H4 (cell line): ENCODE measurements at places on chromosomes 3 and 15. TPM values are rescaled to one million over a fixed set of nuclear protein-coding genes. Genes with fewer than 3 reads are reported as not detected.

- no peak for DNase-seq
These were observed 29.1 kb downstream of the DAPK2 start for GRCh38 chr15:64017082-64017588.

CLDN18 gene
- not detected in 2 replicates for total RNA-seq

DNA sequence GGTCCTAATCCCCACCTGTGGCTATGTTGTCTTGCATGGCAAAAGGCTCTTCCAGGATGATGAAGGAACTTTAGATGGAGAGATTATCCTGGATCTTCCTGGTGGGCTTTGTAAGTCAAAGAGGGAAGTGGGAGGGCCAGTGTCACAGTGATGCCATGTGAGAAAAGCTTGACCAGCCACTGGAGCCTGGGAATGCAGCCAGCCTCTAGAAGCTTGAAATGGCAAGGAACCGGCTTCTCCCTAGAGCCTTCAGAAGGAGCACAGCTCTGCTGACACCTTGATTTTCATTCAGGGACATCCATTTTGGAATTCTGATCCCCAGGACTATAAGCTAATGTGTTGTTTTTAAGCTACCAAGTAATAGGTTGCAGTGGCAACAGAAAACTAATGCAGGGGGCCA lies 58.3 kb downstream of the CLEC3B start:
- no peak for DNase-seq

DNA sequence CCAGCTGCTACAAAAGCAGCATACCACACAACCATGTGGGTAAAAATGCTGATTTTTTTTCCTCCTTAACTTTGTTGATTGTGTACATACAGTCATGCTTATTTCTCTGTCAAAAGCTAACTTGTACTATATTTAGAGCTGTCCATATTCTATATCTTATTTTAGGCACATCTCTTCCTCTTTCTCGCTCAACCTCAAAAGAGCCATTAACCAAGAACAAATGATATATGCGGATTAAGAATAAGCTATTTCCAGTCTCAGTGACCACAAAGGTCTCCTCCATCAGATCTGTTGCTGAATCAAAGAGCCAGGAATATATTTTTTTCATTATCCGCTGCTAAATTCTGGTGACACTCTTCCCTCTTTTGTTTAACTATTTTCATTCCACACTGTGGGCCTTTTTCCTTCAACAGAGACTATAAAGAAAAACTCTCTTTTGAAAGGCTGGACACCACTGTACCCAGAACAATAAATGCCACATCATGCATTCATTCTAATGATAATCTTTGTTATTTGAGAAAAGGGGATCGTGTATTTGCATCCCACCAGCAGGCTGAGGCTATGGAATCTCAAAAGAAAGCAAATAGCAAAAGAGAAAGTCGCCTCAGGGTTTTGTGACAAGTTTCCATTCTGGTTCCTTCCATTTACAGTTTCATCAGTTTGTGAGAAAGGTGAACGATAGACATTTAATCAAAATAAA lies 8.0 kb downstream of the TMEM212 start:
- no peak for DNase-seq

- no peak for DNase-seq
These were observed 596.9 kb downstream of the ZBBX start for GRCh38 chr3:166783206-166783605.

GOLGA8S gene
- not detected in 2 replicates for total RNA-seq

NANOGP8 gene
- total RNA-seq = not detected in 2 replicates

DNA sequence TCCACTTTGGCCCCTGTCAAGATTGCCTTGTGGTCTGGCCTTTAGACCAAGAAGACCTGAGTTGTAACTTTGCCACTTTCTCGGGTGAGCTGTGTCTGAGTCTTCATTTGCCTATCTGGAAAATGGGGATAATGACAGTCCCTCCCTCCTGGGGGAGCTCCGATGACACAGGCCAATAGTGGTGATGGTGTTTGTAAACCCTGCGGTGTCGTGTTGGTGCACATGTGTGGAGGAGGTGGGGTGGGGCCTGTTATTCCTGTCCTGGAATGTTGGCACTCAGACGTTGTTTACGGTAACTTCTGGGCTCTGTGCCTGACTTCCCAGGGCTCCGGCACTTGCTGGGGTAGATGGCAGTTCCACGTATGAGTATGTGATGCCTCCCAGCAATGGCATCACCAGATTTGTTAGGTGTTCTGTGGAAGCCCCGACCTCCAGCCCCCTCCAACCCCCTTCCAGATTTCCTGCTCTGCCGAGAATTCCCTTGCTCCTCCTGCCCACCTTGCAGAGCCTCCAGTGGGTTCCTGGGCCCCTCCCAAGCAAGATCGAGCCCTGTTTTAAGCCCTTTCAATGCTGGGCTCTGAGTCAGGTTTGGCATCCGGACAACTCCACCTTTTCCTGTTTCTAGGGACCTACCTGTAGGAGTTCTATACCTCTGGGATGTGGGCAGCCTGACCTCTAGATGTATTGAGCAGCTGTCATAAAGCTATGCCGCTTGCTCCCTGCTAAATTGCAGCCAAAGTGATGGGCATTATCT lies 31.4 kb downstream of the HRH1 start:
- peak; percentile 98 for DNase-seq

GRCh38 chr3:52245322-52246263 lies at the start of gene PPM1M:
Gene PPM1M, plus strand, starts transcription at chr3:52245759. Its CDS starts 66 bp downstream, at chr3:52245825.
- DNase-seq = no peak

DNA sequence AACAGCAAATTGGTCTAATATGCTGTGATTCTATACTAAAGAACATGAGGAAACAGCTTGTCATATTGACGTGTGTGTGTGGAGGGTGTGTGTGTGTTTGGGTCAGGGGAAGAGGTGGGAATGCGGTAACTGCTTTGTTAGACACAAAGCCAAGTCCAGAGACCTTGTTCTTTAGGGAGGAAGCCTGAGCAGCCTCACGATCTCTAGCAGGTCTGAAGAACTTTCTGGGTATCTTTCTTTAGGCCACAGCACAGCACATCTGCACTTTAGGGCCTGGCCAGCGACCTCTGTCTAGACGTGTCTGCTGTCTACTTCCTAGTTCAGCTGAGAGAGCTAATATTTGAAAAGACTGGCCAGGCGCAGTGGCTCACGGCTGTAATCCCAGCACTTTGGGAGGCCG lies 220.0 kb upstream of the TPRG1 start:
- no peak for DNase-seq

DNA sequence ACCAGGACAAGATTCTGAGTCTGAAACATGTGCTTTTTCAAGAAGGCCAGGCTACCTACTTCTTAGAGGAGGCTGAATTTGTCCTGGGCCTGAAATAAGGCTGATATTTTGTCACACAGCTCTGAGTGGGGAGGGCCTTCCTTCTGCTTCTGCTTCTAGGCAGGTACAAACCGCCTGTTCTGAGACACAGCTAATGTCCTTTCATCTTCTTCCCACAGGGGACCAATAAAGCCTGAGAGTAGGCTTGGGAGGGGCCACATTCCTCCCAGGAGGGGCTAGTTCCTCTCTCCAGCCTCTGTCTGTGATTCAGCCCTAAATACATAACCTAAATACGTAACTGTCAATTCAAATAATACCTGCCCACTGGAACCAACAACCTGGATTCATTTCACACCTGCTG lies 34.8 kb downstream of the CRYGS start:
- DNase-seq = no peak

DNA sequence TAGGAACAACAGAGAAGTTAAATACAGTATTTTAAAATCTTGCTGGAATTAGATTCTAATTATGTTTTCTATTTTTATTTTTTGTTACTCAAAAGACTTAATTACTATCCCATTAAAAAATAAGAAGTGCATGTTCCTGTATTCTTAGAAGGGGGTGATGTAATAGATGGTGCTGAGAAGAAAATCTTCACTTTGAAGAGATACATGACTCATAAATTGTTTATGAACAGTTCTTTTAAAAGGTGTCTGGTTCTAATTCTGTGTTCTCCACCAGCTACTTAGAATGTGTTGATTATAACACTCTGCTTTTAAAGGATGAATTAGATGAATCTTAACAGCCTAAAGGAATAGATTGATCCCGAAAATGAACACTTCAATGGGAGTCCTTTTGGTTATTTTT lies 8.2 kb downstream of the RCN2 start:
- no peak for DNase-seq

GPR149 gene
- total RNA-seq = not detected in 2 replicates

- no peak for DNase-seq
These were observed 184.3 kb upstream of the LINGO1 start for GRCh38 chr15:77816983-77817382.

CPLX3 gene
- total RNA-seq = not detected in 2 replicates

IQGAP1 gene
- 39.7 and 53.3 TPM in 2 replicates for total RNA-seq

GRCh38 chr3:195461594-195462307 lies 18.9 kb upstream of the ACAP2 start:
- DNase-seq = no peak

ATP1B3 gene
- 131 and 132 TPM in 2 replicates for total RNA-seq

GRCh38 chr3:16300307-16300706 lies 35.3 kb downstream of the OXNAD1 start:
- no peak for DNase-seq

DNA sequence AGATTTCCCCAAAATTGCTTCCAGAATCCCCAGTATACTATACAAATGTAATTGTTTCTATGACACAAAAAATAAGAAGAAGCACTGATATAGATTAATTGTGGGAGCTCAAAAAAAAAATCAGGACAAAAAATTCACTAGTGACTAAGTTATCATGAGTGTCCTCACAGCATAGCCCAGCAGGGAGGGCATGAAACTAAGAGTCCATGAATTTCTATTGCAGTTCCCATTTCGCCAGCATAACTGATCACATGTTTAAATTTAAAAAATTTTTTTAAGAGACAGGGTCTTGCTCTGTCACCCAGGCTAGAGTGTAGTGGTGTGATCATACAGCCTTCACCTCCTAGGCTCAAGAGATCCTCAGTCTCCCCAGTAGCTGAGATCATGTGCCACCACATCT lies 10.6 kb downstream of the NCEH1 start:
- DNase-seq = no peak

DNA sequence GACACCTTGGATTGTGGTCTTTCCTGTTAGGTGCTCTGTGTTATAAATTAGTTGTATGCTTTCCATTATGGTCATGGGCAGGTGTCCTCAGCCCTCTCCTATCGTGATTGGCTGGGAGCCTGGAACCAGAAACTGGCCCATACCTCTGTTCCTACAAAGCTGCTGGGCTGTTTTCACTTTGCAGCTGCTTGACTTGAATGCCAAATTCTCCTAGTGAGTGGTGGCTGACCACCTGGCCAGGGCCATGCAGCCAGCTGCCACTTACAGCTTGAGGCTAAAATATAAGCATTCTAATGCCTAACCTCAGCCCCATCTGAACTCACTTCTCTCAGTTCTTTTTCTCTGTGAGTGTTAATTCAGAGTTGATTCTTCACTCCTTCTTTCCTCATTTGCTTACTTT lies 239.3 kb upstream of the GBE1 start:
- no peak for DNase-seq

STAC gene
- 4.4 and 5.2 TPM in 2 replicates for total RNA-seq

DNA sequence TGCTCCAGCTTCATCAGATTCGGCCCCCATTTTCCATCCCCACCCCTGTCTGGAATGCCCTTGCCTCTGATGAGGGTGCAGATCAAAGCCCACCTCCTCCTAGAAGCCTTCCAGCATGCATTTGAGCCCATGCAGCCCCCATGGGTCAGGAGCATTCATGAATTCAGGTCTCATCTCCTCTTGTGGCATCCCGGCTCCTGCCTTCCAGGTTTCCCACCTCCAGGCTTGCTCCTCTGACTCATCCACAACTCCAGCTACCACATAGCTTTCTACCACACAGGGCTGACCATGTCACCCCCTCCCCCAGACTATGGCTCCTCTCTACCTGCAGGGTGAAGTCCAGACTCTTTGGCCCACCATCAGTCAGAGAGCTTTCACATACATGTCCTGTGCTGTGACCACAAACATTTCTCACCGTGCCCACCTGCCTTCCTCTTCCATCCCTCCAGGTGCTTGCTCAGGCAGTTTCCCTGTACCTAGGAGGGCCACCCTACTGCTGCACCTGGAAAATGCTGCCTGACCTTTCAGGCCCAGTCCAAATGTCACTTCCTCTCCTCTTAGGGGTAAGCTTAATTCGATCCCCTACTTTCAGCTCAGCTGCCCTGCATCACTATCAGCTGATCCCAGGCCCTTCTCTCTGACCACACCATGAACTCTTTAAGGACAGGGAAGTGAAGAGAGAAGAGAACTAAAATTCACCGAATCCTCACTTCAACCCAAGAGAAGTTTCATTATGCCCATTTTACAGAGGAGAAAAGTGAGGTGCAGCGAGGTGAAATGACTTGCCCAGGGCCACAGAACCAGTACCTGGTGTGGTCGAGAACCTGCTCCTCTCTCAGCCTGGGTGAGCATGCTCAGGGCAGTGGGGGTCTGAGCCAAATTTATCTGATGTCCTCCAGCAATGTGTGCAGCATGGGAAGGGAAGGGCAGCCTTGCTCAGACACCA lies 13.7 kb upstream of the FGD5 start:
- peak; percentile 26 for DNase-seq

- no peak for DNase-seq
These were observed 163.8 kb downstream of the RSRC1 start for GRCh38 chr3:158273656-158274055.

DNA sequence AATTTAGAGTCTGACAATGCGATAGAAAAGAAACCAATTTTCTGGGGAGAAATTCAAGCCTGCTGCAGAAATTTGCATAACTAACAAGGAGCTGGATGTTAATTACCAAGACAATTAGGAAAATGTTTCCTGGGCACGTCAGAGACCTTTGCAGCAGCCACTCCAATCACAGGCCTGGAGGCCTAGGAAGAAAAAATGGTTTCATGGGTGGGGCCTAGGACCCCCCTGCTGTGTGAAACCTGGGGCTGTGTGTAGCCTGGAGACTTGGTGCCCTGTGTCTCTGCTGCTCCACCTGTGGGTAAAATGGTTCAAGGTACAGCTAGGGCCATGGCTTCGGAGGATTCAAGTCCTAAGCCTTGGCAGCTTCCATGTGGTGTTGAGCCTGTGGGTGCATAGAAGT lies 837.9 kb downstream of the OTOL1 start:
- DNase-seq = no peak

FMN1 gene
- 3.6 TPM in 2 replicates for total RNA-seq

- peak; percentile 44 for DNase-seq
These were observed 103.0 kb downstream of the PGPEP1L start for GRCh38 chr15:98904544-98904943.

GRCh38 chr3:98514948-98515347 lies 7.8 kb downstream of the CLDND1 start:
- no peak for DNase-seq

- DNase-seq = no peak
These were observed 119.9 kb upstream of the RASGRP1 start for GRCh38 chr15:38684440-38685010.

DNA sequence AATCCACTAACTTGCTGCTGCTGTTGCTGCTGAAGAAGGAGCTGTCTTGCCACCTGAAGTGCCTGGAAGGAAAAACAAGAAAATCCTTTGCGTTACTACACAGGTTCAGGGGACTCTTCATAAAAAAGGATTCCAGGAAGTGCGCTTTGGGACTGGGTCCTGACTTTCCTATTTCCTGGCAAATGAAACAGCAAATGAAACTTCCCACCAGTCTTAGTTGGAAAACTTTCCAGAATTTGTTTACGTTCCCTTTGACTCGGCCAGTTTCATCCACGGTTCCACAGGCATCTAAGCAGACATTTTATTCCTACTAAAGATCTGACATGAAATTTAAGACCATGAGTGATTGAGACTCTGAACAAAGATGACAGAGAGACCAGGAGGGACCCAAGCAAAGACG lies 471.0 kb downstream of the FOXP1 start:
- DNase-seq = no peak
